Iris pigment epithelial cell (primary cell): ENCODE measurements at places on chromosomes 2 and 18.

DNA sequence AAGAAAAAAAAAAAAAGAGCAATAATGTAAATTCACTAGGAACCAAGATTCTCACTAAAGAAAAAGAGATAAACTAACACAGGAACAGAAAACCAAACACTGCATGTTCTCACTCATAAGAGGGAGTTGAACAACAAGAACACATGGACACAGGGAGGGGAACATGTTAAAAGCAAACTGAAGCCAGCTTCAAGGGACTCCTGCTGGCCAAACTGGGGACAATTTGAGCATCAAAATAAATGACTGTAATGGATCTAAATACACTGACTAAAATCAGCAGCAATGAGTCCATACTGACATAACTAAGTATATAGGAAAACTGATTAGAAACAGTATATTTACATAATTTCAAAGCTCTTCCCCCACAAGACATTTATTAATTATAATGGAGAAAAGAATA is 73.0 kb downstream of the FARSB start:
- no peak for DNase-seq

DNA sequence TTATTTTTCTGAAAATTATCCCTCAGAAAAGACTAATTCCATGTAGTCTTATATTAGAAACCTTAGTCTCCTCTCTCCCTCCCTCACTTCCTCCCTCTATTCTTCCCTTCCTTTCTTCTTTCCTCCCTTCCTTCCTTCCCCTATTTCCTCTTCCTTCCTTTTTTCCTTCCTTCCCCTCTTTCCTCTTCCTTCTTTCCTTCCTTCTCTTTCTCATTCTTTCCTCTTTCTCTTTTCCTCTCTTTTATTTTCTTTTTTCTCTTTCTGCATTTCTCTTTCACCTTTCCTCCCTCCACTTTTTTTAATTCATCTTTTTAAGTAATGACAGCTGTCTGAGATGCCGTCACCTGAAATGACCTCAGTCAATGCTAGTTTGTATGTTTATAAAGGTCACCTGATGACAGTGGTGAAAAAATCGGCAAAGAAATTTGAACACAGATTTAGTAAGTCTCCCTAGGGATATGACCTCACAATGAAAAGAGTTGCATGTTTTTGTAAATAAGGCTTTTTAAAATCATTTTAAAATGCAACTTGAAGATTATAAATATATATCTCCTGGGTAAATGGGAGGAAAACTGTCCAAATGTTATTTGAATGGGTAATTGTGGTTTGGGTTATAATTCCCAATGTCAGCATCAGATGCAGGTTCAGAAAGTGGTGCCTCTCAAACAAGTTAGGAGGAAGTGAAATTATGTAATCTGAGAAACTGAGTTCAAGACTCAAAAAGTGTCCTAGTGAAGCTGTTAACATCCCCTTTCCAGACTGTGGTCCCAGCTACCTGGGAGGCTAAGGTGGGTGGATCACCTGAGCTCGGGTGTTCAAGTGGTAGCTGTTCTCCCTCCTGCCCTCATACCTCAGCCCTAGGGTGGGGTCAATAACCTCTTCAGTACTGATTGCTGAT is 90.3 kb upstream of the ST3GAL5 start:
- DNase-seq = no peak

GRCh38 chr2:10079266-10079869 is 843 bp downstream of the CYS1 start:
- peak; percentile 70 for DNase-seq

DNA sequence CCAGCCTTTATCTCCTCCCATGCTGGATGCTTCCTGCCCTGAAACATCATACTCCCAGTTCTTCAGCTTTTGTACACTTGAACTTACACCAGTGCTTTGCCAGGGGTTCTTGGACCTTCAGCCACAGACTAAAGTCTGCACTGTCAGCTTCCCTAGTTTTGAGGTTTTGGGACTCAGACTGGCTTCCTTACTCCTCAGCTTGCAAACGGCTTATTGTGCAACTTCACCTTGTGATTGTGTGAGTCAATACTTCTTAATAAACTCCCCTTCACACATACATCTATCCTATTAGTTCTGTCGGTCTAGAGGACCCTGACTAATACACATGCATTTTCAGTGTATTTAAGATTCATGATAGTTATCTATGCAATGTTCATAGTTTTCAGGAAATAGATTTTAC is 35.8 kb upstream of the ZNF804A start:
- peak; percentile 82 for DNase-seq

DNA sequence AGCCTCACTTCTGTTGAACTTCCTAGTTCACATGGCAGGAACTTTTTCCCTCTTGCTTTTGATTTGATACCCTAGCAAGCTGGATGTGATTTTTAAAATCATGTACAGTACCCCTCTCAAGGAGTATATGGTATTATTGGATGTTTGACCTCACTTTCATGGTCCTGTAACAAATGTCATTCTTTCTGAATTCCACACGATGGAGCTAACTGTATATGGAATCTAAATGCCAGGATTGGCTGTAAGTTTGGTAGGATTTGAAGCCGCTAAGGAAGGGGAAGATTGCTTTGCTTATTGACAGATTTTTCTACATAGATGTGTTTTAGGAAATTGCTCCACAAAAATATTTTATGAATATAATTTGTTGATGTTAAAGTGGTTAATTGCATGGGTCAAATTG is 18.3 kb downstream of the MAIP1 start:
- peak; percentile 60 for DNase-seq

- peak; percentile 42 for DNase-seq
Measured at GRCh38 chr2:226799976-226800940, 638 bp upstream of the IRS1 start.
